ENCODE measurements at places on chromosomes 1 and 21. TPM values are rescaled to one million over a fixed set of nuclear protein-coding genes. Genes with fewer than 3 reads are reported as not detected.
A peak's percentile ranks its signal among the peaks of the same experiment; 100 is the strongest.

- no peak overlapping the region for H3K4me3 ChIP-seq
- no peak for DNase-seq
- no peaks in the 10 kb centered on the region for H3K27me3 ChIP-seq
- H3K36me3 ChIP-seq = no peaks in the 10 kb centered on the region
- H3K4me1 ChIP-seq = no peaks in the 10 kb centered on the region
These were observed 757.1 kb downstream of the KCNT2 start for GRCh38 chr1:195851016-195851601.

DNA sequence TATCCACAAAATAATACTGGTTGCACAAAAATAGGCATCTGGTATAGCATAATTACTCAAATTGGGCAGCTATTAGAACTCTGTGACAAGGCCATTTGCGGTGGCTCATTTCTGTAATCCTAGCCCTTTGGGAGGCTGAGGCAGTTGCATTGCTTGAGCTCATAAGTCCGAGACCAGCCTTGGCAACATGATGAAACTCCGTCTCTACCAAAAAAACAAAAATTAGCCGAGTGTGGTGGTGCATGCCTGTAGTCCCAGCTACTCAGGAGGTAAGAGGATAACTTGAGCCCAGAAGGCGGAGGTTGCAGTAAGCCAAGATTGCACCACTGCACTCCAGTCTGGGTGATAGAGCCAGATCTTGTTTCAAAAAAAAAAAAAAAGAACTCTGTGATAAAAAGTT lies 36.7 kb downstream of the PLPP3 start:
- H3K27ac ChIP-seq = no peak overlapping the region
- no peaks in the 10 kb centered on the region for H3K27me3 ChIP-seq
- no peak for DNase-seq
- H3K4me3 ChIP-seq = no peak overlapping the region
- peaks cover 74% of the 10 kb centered on the region for H3K4me1 ChIP-seq

DNA sequence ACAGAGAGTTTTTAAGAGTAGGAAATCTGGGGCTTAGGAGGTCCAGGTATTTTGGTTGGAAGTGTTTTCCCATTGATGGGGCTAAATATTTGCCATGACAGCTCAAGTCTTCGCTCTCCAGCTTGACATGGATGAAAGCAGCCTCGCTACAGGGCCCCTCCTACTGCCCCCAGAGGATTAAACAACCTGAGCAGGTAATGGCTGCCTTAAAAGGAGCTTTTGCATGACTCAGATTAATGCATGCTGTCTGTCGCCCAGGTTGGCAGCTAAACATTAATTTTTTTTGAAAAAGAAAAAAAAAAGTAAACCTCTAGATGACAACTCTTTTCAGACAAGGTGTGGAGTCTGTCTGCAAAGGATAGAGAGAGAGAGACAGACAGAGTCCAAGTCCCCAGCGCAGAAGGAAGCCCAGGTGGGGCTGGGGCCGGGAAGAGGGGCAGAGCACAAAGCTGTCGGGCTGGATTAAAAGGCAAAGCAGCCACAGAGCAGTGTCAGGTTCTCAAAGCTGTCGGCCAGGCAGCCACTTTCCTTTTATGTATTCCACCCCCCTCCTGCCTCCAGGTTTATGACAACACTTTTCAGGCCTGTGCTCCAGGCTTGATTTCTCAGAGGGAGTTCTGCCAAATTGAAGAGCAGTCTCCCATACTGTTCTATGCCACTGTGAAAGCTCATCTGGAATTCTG lies 127.9 kb downstream of the CLIC6 start:
- no peaks in the 10 kb centered on the region for H3K27me3 ChIP-seq
- H3K27ac ChIP-seq = peak overlapping the region; percentile 87
- peaks cover 45% of the 10 kb centered on the region for H3K4me1 ChIP-seq
- H3K36me3 ChIP-seq = peaks cover 25% of the 10 kb centered on the region

GRCh38 chr1:78358165-78358564 lies 132.6 kb upstream of the PTGFR start:
- no peak overlapping the region for H3K4me3 ChIP-seq
- H3K27me3 ChIP-seq = no peaks in the 10 kb centered on the region

DNA sequence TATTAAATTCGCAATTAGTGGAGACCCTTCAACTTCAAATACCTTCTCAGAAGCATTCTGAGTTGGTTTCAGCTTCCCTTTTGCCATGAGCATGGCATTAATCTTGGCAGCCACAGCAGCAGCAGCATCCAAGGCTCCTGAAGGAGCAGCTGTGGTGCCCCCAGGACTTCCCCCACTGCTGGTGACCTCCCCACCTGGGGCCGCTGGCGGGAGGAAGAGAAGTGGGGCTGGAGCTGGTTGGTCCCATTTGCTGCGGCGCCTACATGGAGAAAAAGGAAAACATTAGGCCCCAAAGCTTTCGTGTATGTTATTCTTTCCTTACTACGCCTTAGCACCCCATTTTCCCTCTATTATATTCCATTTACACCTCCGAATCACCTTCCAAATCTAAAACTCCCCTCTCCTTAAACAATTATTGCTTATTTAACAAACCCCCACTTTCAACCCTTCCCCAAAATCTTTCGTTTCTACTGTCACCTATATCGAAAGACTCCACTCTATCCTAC lies 569 bp downstream of the KHDC4 start:
- peaks cover 37% of the 10 kb centered on the region for H3K36me3 ChIP-seq
- no peak for DNase-seq
- peak overlapping the region; percentile 85 for H3K4me3 ChIP-seq
- peak overlapping the region; percentile 93 for H3K27ac ChIP-seq
- H3K27me3 ChIP-seq = no peaks in the 10 kb centered on the region
- H3K4me1 ChIP-seq = peaks cover 46% of the 10 kb centered on the region

GRCh38 chr1:147077081-147077480 lies 95.2 kb downstream of the PRKAB2 start:
- DNase-seq = no peak
- no peaks in the 10 kb centered on the region for H3K4me1 ChIP-seq
- H3K27ac ChIP-seq = no peak overlapping the region
- H3K27me3 ChIP-seq = peaks cover 96% of the 10 kb centered on the region
- H3K4me3 ChIP-seq = no peak overlapping the region

GRCh38 chr1:22915816-22916470 lies 56.7 kb downstream of the LACTBL1 start:
- H3K4me3 ChIP-seq = no peak overlapping the region
- peaks cover 2% of the 10 kb centered on the region for H3K27me3 ChIP-seq
- no peaks in the 10 kb centered on the region for H3K36me3 ChIP-seq
- DNase-seq = no peak

DNA sequence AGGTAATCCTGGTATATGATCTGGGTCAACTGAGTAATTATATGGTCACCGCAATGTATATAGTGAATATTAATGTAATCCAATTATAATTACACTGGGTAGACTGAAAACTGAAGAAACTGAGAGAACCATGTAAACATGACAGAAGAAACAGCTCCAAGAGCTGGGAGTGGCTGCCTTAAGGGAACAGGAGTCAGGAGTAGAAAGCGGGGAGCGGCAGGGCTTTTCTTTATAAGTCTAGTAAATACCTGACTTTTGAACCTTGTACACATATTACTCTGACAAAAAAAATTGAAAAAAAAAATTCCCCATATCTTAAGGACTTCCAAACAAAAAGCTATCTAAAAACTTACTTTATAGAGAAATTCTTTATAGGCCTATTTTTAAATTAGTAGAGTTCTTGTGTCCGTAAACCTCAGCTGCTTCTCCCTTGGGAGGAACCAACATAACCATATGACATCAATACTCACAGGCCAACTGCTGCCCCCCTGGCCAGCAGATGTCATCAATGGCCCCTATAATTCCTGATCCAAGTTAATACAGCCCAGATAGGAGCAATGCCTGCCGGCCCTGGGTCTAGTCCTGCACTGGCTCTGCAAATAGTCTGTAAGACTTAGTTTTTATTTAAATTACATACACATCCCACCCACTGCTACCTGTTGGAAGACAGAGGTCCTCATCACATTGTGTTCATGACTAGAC lies 33.8 kb downstream of the THAP3 start:
- H3K36me3 ChIP-seq = peaks cover 4% of the 10 kb centered on the region
- H3K27ac ChIP-seq = no peak overlapping the region
- no peak overlapping the region for H3K4me3 ChIP-seq
- H3K27me3 ChIP-seq = no peaks in the 10 kb centered on the region
- DNase-seq = no peak
- H3K4me1 ChIP-seq = no peaks in the 10 kb centered on the region

DNA sequence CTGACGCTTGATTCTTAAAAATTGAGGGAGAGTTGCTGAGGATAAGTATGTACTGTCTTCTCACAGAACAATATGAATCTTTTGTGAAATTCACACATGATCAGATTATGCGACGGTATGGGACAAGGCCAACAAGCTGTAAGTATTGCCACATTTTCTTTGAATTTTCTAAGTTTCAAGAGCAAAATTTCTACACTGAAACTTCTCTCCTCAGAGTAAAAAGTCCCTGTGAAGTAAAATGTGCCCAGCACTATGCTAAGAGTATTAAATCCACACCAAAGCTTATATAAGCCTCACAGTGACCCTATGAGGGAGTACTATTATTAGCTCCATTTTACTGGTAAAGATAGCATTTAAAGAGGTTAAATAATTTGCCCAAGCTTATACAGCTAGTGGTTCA lies 12.2 kb downstream of the AKIRIN1 start:
- peaks cover 3% of the 10 kb centered on the region for H3K36me3 ChIP-seq
- H3K27ac ChIP-seq = peak overlapping the region; percentile 11
- no peaks in the 10 kb centered on the region for H3K27me3 ChIP-seq
- H3K4me3 ChIP-seq = no peak overlapping the region
- DNase-seq = no peak

GRCh38 chr1:8137481-8138244 lies 111.6 kb upstream of the ERRFI1 start:
- peaks cover 36% of the 10 kb centered on the region for H3K4me1 ChIP-seq
- H3K4me3 ChIP-seq = peak overlapping the region; percentile 4

GRCh38 chr1:31054349-31054748 lies 11.2 kb downstream of the PUM1 start:
- peak overlapping the region; percentile 25 for H3K27ac ChIP-seq
- H3K36me3 ChIP-seq = no peaks in the 10 kb centered on the region
- no peak for DNase-seq

GRCh38 chr1:37821481-37821880 lies 13.5 kb upstream of the YRDC start:
- no peak overlapping the region for H3K4me3 ChIP-seq
- no peak for DNase-seq
- no peak overlapping the region for H3K27ac ChIP-seq
- no peaks in the 10 kb centered on the region for H3K27me3 ChIP-seq
- H3K4me1 ChIP-seq = no peaks in the 10 kb centered on the region

DNA sequence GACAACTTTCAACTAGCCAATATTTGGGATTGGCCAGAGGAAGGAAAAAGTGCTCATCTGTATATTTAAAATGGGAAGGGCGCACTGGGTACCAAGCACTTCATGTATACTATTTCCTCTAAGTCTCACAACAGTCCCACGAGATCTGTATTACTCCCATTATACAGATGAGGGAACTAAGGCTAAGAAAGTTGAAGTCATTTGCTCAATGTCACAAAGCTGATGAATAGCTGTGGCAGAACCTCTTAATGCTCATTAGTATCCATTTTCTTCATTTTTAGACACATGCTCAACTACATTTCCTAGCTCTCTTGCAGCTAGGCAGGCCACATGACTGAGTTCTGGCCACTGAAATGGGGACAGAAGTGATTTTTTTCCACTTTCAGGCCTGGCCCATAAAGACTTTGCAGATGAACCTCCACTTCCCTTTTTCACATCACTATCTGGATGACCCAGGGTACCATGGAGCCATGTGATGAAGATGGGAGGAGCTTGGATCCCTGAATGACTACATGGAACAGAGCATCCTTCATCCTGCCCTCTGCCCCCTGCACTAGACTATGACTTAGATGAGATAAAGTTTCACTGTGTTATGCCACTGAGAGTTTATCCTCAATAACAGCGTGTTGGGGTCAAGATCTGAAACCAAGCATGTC lies 31.8 kb downstream of the ATF3 start:
- no peak overlapping the region for H3K27ac ChIP-seq
- H3K4me1 ChIP-seq = peaks cover 24% of the 10 kb centered on the region
- no peak overlapping the region for H3K4me3 ChIP-seq
- H3K36me3 ChIP-seq = no peaks in the 10 kb centered on the region

DNA sequence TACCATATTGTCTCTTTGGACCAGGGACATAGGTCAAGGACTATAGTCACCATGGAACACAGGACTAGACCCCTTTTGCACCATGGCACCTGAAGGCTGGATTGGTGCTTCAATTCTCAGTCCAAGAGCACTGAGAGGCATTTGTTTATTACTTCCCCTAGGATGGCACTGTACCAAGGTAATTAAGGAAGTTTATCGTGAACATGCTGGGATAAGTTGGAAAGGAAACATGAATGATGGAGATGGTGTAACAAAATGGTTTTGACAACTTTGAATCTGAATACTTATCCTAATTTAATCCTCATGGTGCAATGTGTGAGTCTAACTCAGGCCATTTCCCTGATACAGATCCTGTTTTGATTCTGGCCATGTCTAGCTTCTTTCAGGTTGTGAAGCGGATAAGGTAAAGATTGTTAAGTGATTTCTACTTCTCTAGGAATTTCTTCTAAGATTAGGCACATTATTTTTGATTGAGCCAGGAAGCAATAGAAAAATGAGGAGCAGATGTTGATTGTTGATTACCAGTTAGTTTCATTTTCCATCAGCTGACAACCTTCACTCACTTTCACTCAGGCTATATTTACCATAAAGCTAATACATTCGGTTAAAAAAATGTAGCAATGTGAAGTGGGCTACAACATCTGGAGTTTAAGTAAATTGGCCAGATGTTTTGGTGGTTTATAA lies 37.3 kb upstream of the SIPA1L2 start:
- no peak overlapping the region for H3K27ac ChIP-seq
- peaks cover 5% of the 10 kb centered on the region for H3K4me1 ChIP-seq

GRCh38 chr1:47424336-47424982 lies 8.4 kb downstream of the FOXE3 start:
- H3K36me3 ChIP-seq = no peaks in the 10 kb centered on the region
- peaks cover 11% of the 10 kb centered on the region for H3K27me3 ChIP-seq
- H3K4me1 ChIP-seq = no peaks in the 10 kb centered on the region
- no peak overlapping the region for H3K4me3 ChIP-seq
- H3K27ac ChIP-seq = no peak overlapping the region

- H3K4me3 ChIP-seq = no peak overlapping the region
- no peaks in the 10 kb centered on the region for H3K36me3 ChIP-seq
- DNase-seq = no peak
- no peaks in the 10 kb centered on the region for H3K4me1 ChIP-seq
- H3K27ac ChIP-seq = no peak overlapping the region
- H3K27me3 ChIP-seq = no peaks in the 10 kb centered on the region
These were observed 3.6 kb upstream of the PPP2R5A start for GRCh38 chr1:212281590-212281989.

DNA sequence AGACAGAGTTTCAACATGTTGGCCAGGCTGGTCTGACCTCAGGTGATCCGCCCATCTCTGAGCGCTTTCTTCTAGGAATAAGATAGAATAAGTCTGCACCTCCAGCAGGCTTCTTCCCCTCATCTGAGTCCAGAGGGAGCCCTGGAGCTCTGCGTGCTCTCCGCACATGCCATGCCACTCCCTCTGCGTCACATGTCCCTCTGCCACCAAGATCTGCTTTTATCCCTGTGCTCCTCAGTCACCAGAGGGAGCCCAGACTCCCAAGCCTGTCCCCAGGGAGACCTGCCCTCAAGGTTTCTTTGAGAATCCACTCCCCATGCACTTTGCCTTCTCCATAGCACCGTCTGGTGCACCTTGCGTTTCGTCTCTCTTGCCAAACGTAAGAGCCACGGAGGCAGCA lies 213.0 kb downstream of the CAMTA1 start:
- H3K4me1 ChIP-seq = no peaks in the 10 kb centered on the region
- H3K36me3 ChIP-seq = no peaks in the 10 kb centered on the region
- no peak overlapping the region for H3K27ac ChIP-seq
- H3K27me3 ChIP-seq = no peaks in the 10 kb centered on the region

PDZK1IP1 gene
- 10.9 TPM for total RNA-seq

MATN1 gene
- total RNA-seq = not detected

FAAH gene
- total RNA-seq = 5.2 TPM

RIIAD1 gene
- not detected for total RNA-seq

MMEL1 gene
- not detected for total RNA-seq

KLF18 gene
- not detected for total RNA-seq

CNIH3 gene
- total RNA-seq = 0.95 TPM

PDC gene
- total RNA-seq = not detected

All from gastrocnemius medialis (tissue), 4 donors.